Type B pancreatic cell (in vitro differentiated cells): ENCODE measurements at places on chromosomes 1 and 21.

GRCh38 chr1:89546082-89546889 is 21.7 kb downstream of the LRRC8B start:
- DNase-seq: no peak
- H3K4me3 ChIP-seq: no peak overlapping the region
- H3K27ac ChIP-seq: no peak overlapping the region
- no peaks in the 10 kb centered on the region for H3K36me3 ChIP-seq
- no peaks in the 10 kb centered on the region for H3K27me3 ChIP-seq

DNA sequence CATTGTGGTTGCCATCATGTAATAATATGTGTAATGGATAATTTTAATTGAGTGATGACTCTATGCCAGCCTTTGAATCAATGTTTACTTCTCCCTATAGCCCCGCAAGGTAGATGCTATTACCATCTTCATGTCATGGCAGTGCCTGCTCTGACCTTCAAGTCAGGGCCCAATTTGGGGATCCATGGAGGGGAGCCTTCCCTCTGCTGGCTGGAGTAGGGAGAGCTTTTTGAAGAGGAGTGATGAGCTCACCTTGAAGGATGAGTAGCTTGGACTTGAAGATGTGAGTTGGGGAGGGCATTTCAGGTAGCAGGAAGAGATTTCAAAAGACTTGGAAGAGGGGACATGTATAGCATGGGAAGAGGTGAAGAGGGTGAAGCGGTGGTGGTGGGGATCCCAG is 189.2 kb downstream of the FOXD2 start:
- H3K4me1 ChIP-seq: peaks cover 23% of the 10 kb centered on the region
- no peak overlapping the region for H3K27ac ChIP-seq
- no peak overlapping the region for H3K4me3 ChIP-seq

DNA sequence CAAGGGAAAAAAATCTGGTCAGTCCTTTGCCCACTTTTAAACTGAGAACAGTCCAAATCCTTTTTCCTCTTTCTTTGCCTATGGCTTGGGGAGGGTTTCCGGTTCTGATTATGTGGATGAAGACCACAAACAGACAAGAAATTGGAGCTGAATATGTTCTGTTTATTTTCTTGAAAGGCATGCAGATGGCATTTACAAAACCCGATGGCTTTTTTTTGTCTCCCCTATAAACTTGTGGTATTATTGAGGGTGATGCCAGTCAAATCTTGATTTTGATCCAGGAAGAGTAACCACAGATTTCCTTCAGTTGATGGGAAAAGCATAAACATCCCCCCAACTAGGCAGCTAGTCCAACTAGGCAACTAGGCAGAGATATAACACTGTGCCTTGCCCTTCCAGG is 38.9 kb downstream of the PLPP3 start:
- no peak overlapping the region for H3K4me3 ChIP-seq
- H3K36me3 ChIP-seq: peaks cover 52% of the 10 kb centered on the region

DNA sequence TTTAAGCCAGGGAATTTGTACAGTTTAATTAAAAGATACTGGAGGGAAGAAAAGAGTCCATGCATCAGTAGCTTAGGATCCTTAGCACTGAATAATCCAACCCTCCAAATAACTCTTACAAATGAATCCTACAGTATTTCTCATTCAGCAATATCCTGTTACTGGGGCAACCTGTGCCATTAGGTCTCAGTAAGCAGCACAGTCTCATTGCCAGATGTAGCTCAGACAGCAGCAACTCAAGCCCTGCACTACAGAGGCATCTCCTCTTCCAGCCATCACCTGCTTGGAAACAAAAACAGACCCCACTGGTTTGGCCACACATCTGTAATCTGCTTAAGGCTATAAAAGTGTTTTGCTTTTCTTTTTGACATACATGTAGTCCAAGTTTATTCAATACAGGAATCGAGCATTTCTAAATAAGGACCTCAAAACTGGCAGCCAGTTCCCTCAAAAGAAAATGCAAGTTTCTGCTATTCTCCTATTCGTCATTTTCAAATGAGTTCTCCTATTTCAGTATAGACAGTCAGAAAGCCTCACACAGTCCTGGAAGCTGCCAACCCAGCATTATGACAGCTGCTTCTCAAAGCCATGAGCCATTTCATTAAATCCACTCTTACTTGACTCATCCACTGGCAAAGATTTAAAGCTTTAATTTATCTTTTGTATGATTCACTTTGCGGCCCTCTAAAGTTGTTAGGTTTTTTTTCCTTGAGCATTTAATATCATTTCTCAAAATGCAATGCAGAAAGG is 129.0 kb downstream of the APP start:
- peaks cover 12% of the 10 kb centered on the region for H3K4me1 ChIP-seq
- DNase-seq: no peak
- peak overlapping the region; percentile 3 for H3K27ac ChIP-seq
- no peak overlapping the region for H3K4me3 ChIP-seq
